Activated T-helper 2 cell treated with anti-CD3 and anti-CD28 coated beads, Interferon-gamma antibody, Interleukin-2, Interleukin-4, amounts not matched to agents 10 μg/mL and 5 μg/mL and 100 μg/mL, durations not matched to agents 14 hours and 24 hours and 36 hours (primary cell): ENCODE measurements at places on chromosomes 6 and 20.

DNA sequence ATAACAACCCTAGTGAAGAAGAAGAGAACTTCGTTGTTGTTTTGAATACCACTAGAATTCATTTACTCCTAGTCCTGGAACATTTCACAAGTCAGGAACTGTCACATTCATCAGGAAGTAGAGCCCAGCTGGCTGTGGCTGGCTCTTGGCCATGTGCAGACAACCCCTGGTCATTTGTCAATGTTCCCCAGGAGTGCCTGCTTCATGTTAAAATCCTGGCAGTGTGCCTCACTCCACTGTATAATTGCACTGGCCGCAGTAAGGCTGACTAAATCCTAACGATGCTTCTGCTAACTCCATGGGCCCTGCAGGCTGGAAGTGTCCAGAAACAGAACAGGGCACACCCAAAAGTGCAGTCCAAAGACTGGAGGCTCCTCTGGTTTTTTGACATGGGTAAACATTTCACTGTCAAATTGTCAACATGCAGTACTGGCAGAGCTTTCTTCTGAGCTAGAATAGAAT lies 41.5 kb upstream of the ADGRF1 start:
- DNase-seq: no peak

GRCh38 chr6:47454713-47455396 lies 22.7 kb upstream of the CD2AP start:
- DNase-seq: no peak

DNA sequence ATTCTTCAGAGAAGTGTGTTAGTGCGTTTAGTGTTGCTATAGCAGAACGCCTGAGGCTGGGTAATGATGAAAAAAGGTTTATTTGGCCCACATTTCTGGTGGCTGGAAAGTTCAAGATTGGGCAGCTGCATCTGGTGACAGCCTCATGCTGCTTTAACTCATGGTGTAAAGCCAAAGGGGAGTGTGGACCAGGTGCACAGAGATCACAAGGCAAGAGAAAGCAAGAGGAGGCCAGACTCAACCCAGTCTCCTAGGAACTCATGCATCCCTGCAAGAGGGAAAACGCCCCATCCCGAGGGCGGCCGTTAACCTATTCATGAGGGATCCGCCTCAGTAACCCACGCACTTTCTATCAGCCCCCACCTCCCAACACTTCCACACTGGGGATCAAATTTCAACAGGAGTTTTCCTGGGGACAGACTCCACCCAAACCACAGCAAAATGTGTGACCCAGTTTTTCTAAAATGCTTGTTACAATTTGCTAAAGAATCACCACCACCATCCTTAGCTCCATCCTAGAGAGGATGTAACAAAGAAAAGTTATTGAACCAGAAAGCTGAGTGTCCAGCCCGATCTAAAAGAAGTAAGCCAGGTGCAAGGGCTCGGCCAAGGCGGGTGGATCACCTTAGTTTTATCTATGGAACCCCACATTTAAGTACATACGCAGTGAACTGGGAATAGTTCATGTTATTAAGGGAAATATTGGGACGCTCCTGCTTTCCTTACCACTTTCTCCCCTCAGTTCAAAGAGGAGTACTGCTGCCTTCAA lies 164.8 kb downstream of the QKI start:
- DNase-seq: no peak

- no peak for DNase-seq
Observed at GRCh38 chr6:43948527-43949485, 178.4 kb downstream of the MRPL14 start.

DNA sequence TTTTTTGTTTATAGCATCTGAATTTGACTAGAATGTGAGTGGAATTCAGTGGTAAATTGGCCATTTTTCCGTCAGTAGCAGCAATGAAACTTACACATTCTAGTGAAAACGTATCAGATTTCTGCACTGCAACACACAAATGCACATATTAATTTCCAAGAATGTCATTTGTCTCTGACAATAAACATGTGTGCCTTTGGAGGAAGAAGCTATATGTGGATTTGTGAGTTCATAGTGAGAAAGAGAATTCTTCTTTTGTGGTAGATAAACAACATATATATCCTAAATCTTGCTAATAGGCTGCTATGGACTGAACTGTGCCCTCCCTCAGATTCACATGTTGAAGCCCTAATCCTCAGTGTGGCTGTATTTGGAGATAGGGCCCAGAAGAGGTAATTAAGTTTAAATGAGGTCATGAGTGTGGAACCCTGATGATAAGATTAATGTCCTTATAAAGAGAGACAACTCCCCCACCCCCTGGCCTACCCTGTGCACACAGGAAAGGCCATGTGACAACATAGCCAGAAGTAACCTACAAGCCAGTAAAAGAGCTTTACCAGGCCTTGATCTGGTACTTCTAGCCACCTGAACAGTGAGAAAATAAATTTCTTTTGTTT lies 200.2 kb upstream of the EYA4 start:
- no peak for DNase-seq

DNA sequence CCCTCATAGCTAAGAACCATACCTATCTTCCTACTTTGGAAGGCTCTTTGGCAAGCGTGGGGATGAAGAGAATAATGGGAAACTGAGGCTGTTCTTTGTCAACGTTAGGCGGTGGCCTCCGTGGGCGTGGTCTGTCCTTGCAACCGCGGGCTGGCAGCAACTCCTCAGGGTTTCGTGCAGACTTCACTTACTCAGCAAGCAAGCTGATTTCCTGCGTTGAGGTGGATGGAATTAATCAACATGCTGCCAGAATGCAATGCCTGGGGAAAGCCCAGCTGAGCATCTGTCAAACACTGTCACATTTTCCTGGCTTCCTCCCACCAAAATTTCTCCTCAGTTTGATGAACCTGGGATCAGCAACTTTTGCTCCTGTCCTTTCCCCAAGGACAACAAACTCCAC lies 9.2 kb upstream of the IL17F start:
- no peak for DNase-seq

DNA sequence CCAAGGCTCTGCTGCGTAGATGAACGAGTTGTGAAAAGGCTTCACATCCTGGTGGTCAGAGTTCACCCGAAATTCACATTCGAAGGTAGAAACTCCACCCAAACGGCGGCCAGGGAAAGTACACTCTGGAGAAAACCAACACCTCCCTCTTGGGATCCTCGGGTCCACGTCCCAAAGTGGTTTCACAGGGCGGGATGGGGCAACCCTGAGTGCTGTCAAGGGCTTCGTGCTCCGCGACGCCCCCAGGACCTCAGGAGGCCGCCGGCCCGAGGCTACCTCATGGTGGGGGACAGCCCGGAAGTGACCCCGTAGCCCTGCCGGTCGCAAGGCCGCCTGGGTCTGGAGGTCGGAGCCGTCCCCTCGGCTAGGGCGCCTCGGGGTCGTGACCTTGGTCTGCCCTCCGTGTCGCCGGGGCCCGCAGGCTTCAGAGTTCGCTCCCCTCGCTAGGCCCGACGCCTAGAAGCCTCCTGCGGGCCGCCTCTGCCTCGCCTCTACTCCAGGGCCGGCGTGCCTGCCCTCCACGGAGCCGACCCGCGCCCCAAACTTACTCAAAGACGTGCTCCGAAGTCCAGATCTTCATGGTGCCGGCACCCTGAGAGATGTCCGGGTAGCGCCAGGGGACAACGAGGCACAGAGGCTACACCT lies at the start of gene PRELID3B:
Gene PRELID3B (minus strand): TSS at position 636 of the 645 bp plus-strand sequence. CDS start 56 bp downstream, at position 580.
- peak; percentile 33 for DNase-seq

DNA sequence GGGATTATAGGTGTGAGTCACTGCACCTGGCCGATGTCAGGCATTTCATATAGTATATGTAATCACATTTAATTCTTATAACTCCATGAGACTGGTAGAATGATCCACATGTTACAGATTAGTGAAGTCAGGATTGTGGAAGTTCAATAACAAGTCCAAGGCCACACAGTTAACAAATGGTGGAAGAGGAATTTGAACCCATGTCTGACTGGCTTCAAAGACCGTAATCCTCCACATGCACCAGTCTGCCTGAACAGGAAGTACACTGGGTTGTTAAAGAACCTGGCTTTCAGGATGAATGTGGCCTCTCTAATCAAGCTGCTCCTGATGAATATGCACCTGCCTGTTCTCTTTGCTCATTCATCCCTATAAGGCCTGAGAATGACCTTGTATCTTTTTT lies 122.0 kb upstream of the HDAC2 start:
- DNase-seq: no peak

- no peak for DNase-seq
Observed at GRCh38 chr6:145621776-145622175, 113.5 kb downstream of the EPM2A start.
